ENCODE measurements at places on chromosomes 5 and 9.

- no peak for DNase-seq
These were observed 157.0 kb downstream of the C9orf152 start for GRCh38 chr9:110050925-110051355.

- no peak for DNase-seq
These were observed 12.8 kb downstream of the CAMK4 start for GRCh38 chr5:111236995-111237394.

DNA sequence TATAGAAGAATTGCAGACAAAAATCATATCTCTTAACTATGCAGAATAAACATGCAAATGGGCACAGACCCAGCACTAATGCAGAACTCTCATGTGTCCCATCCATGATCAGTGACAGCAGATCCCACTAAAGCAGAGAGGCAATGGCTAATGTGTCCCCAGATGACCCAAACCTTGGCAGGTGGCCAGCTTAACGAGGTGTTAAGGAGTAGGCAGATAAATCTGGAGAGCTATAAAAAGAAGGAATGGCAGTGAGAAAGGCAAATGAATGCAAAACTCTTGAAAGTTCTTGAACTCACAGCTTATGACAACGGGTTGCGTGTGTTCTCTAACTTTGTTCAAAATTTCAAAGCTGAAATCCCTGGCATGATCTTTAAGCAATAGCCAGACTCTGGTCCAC is 265.4 kb downstream of the RASEF start:
- peak; percentile 62 for DNase-seq

GRCh38 chr5:139138809-139139208 is 59.4 kb downstream of the SIL1 start:
- DNase-seq: peak; percentile 66

GRCh38 chr9:90059436-90059835 is 454.6 kb downstream of the GADD45G start:
- no peak for DNase-seq

DNA sequence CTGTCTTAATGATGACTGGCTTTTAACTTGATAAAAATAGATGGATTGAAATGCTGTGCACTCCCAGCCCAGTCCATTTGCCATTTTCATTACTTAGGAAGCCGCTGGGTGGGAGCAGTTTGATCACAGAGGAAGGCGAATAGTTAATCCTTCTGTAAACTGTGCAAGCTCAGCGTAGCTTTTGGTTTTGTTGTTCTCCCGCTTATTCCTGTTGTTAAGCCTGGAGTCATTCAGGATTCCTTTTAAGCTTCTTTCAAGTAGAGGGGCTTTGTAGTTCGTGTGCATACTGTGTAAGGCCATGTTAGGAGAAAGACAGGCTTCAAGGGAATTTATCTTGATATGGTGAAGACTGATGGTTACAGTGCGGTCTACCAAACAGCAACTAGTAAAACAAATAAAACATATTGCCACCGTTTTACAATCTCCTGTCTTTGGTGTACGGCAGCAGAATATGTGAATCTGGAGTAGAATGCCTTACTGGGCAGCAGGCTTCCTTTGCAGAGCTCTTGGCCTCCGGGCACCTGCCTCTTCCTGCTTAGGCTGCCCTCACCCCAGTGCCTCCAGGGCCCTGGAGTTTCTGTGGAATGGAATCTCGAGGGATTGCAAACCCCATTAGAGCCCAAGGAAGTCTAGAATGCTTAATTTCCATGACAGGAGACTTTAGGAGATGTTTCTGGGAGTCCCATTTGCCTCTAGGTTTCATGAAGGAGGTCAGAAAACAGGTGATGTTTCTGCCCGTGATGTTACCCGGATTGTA is 141.4 kb downstream of the TRIO start:
- no peak for DNase-seq

DNA sequence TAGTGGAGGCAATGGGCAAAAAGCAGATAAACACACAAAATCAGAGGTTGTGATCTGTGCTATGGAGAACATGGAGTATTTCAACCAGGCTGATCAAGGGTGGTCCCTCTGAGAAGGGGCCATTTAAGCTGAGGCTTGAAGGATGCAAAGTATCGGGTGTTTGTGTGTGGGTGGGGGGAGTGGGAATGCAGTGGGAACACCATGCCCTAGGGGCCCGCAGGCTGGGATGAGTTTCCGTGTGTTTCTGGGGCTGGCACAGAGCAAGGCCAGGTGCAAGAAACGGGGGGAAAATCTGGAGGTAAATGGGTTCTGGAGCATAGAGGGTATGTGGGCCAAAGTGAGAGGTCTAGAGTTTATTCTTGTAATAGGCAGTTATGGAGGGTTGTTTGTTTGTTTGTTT is 13.8 kb upstream of the LARP1 start:
- no peak for DNase-seq
